Dermis microvascular lymphatic vessel endothelial cell (primary cell): ENCODE measurements at places on chromosomes 6 and 20.

DNA sequence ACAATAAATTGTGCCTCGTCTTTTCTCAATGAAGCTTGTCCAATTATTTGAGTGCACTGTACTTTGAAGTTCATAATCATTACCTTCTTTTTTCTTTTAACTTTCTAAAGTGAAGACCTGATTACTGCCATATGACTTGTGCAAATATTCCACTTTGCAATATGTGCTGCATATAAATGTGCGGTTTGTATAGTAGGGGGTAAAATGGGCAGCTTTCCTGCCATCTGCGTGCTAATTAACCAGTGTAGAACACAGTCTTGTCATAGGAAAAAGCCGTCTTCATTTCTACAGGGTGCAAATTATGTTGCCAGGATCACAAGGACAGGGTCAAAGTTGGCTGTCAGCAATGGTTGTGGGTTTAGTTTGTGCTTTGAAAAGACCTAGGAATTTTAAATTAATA is 397.0 kb downstream of the NKAIN2 start:
- DNase-seq, result no peak

DNA sequence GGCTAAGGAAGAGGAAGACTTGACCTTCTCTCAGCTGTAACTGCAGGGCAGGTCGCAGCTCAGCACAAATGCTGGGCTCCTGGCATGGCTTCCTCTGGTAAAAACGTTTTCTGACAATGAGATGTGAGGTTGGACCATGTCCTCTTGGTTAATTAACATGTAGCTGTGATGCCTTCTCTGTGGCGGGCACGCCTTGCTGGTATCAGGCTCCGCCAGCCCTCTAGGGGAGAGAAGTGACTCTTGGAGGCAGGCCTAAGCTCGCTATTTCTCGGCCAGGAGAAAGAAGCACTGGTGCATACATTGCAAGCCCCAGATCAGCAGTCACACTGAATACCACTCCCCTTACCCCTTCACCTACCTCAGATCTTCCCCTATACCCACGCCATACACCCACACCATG is 65.0 kb downstream of the QRSL1 start:
- DNase-seq, result no peak

GRCh38 chr6:91659891-91660290 is 1073.0 kb upstream of the MAP3K7 start:
- DNase-seq, result no peak

GRCh38 chr20:50009521-50010454 is 27.0 kb downstream of the SNAI1 start:
- no peak for DNase-seq

DNA sequence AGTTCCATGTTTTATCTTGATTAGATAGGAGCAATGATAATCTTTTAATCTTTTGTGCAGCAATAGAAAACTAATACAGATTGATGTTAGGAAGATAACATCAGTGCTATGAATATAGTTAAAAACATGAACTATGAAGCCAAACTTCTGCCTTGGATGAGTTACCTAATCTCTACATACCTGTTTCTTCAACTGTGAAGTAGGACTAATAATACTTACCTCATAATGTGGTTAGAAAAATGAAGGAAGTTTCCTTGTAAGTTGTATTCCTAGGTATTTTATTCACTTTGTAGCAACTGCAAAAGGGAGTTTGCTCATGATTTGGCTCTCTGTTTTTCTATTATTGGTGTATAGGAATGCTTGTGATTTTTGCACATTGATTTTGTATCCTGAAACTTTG is 111.9 kb downstream of the FRK start:
- DNase-seq, result no peak

GRCh38 chr6:46393161-46393939 is 97.9 kb downstream of the RCAN2 start:
- DNase-seq, result no peak

DNA sequence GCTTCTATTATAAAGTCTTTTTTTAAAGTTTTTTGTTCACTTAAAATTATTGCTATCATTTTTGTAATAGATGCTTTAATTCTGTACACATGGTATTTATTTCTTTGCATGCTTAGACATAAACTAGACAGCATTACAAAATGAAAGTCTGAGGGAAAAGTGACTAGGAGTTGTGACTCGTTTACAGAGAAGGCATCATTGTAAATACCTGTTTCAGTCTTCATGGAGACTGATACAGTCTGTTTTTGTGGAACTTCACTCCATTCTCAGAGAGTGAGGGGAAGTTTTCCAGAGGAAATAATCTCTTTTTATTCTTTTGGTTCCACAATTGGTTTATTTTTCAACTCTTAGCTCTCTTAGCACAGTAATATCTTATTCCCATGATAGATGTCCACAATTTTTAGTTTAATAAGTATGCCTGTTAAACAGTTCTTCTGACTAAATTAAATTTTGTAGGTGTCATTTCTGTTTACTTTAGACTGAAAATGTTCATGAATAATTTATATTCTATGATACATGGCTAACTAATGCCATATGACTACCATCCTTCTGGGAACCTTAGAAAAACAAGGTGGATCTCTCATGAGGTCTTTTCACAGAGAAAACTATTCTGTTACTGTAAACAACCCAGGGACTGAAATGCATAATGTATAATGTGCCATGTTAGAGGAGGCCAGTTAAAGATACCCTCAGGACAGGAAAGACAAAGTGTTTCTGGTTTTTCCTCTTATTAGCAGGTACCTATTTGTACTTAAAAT is 69.2 kb downstream of the MYO6 start:
- DNase-seq, result no peak

GRCh38 chr6:105041880-105042279 is 85.0 kb downstream of the LIN28B start:
- no peak for DNase-seq

- no peak for DNase-seq
Measured at GRCh38 chr6:100412872-100413271, 51.8 kb downstream of the SIM1 start.

DNA sequence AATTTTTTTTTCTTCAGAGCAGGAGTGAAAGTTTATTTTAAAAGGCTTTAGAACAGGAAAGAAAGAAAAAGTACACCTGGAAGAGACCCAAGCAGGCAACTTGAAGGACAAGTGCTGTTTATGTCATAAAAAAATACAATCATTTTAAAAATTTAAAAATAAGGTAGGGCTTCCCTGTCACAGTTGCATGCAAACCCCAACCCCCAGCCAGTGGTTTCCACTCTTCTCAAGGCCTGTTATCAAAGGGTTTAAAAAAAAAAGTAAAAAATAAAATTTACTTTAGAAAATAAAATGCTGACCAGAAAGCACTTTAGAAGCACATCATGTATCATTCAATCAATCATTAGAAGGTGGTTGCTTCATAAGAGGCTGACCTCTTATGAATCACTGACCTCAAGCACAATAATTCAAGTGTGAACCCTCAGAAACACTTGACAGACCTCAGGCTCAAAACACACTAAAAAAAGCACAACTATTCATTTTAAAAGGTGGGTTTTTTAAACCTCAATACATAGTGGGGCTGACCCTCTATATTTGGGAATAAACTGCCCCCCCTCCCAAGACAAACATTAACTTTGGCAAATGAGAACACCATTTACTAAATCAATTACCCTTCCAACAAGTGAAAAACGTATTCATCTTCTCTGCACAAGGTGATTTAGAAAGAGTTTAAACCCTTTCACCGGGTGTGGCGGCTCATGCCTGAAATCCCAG is 15.6 kb downstream of the ILRUN start:
- no peak for DNase-seq

DNA sequence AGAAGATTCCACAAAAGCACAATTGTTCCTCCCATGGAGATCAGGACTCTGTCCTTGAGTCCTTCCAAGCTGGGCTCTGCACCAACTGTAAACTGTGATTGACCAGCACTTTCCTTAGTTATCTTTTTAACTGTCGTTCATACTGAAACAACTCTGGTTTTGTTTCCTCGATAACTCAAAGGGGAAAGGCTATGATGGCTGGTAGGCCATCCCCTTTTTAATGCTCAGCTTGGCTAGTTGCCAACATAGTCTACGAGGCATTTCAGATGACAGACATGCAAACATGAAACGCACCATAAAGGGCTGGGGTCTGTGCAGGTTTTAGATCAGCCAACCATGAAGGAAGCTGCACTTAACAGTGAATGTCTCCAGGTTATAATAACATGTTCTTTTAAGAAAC is 497.1 kb upstream of the ARID1B start:
- DNase-seq, result no peak

- DNase-seq, result no peak
Measured at GRCh38 chr6:111572216-111572706, 33.4 kb downstream of the TRAF3IP2 start.

GRCh38 chr20:44051661-44052000 is 135.4 kb downstream of the JPH2 start:
- DNase-seq, result no peak

DNA sequence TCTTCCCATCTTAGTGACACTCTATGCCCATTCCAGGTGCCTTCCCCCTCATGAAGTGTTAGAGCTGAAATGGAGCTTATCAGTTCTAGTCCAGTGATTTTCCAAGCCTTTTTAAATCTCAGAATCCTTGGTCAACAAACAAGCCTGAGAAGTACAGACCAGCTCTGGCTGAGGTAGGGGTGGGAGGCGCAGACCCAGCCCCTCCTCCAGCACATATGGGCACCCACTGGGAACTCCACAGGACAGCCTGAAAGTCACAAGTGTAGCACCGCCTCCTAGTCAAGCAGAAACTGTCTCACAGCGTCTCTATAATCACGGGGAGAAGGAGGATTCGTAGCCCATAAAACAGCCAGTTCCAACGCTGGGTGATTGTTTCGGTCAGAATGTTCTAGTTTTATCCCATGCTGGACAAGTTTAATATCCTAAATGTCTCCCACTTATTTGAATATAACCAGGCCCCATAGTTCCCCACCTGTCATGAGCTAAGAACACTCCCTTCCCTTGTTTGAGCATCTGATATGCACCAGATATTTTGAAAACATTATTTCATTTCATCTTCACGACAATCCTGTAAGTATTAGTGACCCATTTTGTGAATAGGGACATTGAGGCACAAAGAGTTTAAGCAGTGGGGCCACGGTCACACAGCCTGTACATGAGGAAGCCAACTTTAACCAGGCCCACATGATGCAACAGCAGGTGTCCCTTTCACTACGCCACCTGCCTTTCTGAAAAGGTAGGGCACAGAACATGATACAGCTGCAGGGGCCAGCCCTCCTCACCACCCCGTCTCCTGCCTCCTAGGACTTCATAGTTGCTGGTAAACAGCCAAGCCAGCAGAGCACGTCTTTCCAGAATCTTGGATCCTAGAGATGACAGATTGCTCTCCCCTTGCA is 40.1 kb downstream of the TRAF3IP2 start:
- no peak for DNase-seq

- DNase-seq, result no peak
Measured at GRCh38 chr20:47113362-47114109, 218.9 kb downstream of the EYA2 start.

- DNase-seq, result no peak
Measured at GRCh38 chr6:18022398-18023231, 35.2 kb upstream of the KIF13A start.

GRCh38 chr20:9581509-9581908 is 67.1 kb downstream of the LAMP5 start:
- no peak for DNase-seq

- peak; percentile 78 for DNase-seq
Measured at GRCh38 chr6:85459224-85459901, 9.5 kb downstream of the NT5E start.

DNA sequence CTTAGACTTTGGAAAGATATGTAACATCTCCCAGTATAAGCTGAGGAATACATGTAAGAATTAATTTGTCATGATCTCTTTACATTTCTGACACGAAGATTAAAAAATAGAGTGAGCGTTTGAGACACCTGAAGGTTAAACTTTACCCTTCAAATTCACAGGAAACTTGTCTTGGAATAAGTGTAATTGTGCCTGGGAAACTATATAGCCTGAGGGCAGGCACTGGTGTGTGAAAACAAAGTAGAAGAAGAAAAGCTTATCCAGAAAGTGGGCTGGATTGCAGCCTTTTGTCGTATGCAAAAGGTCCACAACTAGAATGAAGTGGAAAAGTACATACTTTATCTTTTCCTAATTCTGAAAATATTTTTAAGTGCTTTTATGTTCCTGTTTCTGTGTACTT is 275.7 kb upstream of the TCF21 start:
- DNase-seq, result no peak

GRCh38 chr6:144653885-144654505 is 368.9 kb downstream of the UTRN start:
- DNase-seq, result no peak

- no peak for DNase-seq
Measured at GRCh38 chr6:161434350-161434749, 160.5 kb upstream of the AGPAT4 start.

DNA sequence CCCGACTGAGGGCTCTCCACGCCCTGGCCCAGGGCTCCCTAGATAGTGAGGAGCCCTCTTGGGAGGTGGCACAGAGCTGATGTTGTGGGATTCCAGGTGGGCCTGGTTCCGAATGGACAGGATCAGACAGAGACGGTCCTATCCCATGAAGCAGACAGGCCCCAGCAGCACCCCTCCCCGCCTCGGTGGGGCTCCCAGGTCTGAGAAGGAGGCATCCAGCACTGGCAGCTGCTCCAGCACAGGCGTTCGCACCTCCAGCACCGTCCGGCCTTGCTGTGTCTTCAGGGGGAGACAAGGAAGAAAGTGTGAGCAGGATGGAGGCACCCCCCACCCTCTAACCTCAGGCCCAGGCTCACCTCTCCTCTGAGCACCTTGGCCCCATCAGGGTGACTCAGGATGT is 28.7 kb downstream of the COL11A2 start:
- no peak for DNase-seq

DNA sequence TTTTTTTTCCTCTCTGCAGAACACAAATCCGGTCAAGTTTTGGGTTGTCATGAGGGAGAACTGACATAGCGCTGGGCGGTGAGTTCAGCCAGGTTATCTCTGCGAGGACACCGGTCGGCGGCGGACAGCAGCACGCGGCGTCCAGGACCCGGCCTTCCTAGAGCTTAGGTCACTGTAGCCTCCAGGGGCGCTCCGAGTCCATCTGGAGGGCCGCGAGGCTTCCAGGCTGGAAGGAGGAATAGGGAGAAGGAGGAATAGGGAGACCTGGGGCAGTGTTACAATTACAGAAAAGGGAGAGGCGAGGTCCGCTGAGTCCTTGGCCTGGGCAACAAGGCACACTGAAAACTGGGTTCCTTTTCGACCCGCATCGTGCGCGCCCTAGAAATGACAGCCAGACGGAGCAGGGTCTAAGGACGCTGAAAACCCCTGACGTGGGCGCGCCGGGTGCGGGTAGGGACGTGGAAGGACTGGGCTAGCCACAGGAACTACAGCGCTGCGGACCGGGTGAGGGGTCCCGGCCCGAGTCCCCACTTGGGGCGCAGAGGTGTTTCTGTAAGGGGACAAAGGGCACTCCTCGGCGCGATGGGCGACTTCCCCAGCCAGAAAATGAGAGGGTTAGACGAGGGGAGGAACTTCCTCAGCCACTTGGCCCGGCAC is 536 bp upstream of the FNDC1 start:
- DNase-seq, result no peak

GRCh38 chr6:144344646-144345045 is 59.5 kb downstream of the UTRN start:
- no peak for DNase-seq

DNA sequence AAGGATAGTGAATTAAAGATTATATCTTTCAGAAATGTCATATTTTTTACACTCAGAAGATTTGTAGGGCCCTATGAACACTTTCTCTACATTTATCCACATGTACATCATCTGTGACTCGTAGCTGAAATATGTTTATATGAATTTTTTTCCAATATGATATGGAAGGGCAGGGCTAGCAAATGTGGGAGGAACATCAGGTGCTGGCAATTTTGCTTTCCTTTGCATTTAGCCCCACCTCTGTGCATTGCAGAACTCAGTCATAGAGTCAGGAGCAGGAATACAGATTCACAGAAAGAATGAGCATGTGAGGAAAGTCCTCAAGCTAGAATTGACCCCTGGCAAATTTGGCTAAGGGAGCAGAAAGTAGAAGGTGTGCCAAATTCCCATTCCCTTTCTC is 129.9 kb downstream of the CRYBG1 start:
- no peak for DNase-seq

- no peak for DNase-seq
Measured at GRCh38 chr6:56922645-56923044, 32.3 kb upstream of the BEND6 start.
